ENCODE measurements at places on chromosomes 7 and 10.

DNA sequence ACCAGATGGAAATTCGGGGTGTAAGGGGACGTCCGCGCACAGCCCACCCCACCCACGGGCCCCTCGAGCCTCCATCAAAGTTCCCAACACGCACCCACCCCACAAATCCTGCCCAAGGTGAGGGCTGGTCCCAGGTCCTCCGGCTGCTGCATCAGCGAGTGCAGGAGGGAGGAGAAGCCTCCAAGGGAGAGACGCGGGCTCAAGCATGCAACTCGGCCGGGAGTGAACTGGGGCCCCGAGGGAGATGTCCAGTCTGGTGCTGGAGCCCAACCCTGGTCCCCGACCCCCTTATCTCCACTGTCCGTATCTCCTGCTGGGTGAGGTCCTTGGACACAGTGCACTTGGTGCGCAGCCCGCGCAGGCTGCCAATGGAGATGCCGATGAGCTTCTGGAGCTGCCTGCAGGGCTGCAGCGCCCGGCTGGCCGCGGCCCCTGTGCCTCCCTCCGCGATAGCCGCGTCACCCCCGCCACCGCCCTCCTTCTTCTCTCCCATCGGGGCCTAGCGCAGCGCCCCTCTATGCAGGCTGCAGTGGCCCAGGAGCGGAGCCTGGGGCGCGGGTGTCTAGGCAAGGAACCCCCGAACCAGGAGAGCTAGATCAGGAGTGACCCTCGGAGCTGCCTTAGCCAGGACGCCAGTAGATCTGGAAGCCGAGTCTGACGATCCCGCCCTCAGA is 489.2 kb downstream of the ZNF33B start:
- DNase-seq: no peak
- no peak overlapping the region for H3K4me3 ChIP-seq
- H3K27ac ChIP-seq: no peak overlapping the region
- no peaks in the 10 kb centered on the region for H3K36me3 ChIP-seq

DNA sequence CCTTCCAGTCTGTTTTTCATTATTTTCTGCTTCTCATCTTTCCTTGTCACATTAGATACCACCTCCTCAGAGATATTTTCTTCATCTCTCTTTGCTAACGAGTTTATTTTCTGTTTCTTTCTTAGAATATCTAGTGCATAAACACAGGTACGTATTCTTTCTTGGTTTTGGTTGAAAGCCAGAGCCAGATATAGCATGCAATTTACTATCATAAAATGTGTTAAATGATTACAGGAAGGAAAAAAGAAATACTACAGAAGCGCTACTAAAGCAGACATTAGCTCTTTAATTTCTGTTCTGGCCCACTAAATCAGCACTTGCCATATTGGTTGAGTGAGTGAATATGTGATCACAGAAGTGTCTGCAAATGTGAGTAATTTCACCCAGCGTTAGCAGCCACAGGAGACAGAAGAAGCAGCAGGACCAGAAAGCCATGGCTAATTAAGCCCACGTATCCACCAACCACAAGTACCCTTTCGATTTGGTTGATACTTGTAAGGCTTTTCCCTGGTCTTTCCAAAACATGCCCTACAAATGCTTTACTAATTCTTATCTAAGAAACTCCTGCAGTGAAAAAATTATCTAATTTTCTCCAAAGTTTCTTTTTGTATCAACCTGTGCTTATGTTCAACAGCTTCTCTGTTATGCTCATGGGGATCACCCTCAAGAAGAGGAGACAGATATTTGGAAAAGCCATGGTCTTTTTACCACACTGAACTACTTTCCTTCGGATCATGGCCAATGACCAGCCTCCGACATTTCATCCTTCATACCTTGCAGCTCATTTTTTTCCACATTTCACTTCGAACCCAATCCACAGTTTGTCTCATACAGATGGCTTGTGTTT is 23.1 kb upstream of the MACC1 start:
- H3K4me1 ChIP-seq: peaks cover 16% of the 10 kb centered on the region
- no peak overlapping the region for H3K27ac ChIP-seq

DNA sequence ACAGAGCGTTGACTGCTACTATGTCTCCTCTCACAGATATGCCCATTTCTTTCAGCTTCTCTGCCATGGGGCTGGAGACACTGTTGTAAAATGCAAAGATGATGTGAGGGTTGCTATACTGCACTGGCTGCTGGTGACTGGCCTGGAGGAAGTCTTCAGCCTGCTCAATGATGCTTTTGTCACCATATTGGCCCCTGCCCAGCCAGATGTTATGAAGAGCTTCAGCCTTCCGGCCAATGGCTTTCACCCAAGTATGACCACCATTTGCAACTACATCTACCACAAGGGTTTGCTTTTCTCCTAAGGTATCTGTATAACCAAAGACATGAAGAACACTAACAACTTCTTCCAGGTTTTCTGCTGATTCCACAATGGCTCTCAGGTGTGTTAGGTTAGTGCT is 1.6 kb downstream of the C7orf25 start:
- peak overlapping the region; percentile 94 for H3K4me3 ChIP-seq
- DNase-seq: no peak
- peaks cover 57% of the 10 kb centered on the region for H3K4me1 ChIP-seq
- peaks cover 54% of the 10 kb centered on the region for H3K36me3 ChIP-seq
- no peaks in the 10 kb centered on the region for H3K27me3 ChIP-seq

GRCh38 chr7:67311901-67312300 is 315.3 kb downstream of the TYW1 start:
- no peak overlapping the region for H3K4me3 ChIP-seq
- H3K27ac ChIP-seq: no peak overlapping the region
- H3K4me1 ChIP-seq: peaks cover 3% of the 10 kb centered on the region
- DNase-seq: no peak
- peaks cover 17% of the 10 kb centered on the region for H3K36me3 ChIP-seq

DNA sequence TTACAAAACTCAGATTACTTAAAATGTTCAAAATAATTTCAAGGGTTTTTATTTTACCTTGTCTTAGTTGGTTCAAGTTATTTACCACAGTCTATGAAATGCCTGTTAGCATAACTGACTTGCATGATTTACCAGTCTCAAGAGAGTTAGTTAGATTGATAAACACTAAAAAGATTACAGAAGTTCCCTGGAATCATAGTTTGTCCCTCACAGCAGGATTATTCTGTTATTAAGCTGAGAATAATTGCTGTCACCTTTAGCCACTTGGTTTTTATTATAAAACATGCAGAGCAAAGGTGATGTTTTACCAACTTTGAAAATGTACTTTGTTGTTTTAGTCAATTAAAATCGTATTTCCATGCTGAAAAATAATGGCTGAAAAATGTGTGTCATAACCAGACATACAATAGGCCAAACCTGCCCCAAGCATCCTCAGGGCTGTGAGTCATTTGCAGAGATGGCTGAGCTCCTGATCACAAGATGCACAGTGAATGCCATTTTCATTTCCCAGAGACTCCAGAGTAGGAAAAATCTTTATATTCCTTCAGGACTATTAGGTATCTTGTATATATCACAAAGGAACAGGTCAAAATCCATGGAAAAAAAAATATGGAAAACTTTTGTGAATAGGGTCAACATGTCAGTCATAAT is 87.8 kb upstream of the DKK1 start:
- no peaks in the 10 kb centered on the region for H3K27me3 ChIP-seq

DNA sequence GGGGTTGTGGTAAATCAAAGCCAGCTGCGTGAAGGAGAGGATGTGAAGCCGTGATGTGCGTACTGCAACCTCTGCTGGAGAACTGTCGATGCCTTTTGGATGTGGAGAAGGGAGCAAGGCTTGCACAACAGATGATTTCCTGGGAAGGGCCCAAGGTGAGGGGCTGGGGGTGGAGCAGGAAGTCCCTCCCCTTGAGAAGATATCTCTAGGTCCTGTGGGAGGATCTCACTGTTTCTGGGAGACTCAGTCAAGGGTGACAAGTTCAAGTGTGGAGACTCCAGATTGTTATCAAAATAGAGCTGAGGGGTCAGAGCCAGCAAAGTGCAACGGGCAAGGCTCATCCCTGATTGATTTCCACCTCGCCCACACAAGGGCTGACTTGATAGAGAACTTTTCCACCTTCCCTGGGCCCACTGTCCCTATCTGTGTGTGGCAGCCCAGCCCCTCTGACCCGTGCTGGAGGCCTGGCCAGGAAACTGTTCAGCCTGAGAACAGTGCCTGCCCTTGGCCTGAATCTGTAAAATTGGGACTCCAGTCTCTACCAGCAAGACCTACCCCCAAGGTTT is 55.0 kb downstream of the COL13A1 start:
- DNase-seq: no peak
- no peak overlapping the region for H3K4me3 ChIP-seq
- H3K27me3 ChIP-seq: peaks cover 10% of the 10 kb centered on the region
- peaks cover 4% of the 10 kb centered on the region for H3K4me1 ChIP-seq
